ENCODE measurements at places on chromosomes 7 and 10.

DNA sequence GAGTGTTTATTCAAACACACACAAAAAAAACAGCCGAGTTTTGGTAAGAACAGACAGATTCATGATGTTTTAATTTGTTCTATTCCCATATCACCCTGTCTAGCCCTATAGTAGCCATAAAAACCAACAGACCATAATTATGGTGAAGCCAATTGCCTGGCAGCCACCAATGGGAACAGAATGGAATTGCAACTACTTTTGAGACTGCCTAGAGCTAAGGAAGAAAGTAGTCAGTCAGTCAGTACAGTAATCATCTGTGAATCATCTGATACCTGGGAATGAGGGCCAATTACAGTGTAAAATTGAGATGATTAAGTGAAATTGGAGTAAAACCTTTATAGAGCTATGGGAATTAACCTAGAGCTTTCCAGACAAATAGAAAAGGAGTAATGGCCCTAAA, 952.7 kb upstream of the KCND2 start:
- DNase-seq = no peak

GRCh38 chr7:4286351-4286750, 395.7 kb upstream of the FOXK1 start:
- no peak for DNase-seq

DNA sequence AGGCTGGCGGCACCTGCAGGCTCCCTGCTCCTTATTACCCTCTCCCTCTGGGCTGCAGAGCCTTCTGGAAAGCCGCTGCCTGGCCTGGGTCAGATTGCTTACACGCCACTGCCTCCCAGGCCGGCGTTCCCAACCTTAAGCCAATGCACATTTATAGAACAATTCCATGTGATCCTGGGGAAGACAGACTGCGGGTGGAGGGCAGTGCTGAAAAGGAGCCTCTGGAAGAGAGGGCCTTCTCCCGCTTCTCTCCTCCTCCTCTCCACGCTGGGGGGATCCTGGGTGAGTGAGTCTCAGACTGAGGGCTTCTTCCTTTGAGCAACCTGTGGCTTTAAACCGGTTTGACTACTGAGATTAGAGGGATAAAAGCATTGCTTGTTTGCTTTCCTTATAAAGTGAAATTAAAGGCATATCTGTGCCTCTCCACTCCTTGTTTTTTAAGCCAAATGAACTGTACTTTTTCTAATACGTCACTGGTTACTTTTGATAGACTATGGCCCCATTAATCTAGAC, 5.5 kb downstream of the TACC2 start:
- DNase-seq = no peak

DNA sequence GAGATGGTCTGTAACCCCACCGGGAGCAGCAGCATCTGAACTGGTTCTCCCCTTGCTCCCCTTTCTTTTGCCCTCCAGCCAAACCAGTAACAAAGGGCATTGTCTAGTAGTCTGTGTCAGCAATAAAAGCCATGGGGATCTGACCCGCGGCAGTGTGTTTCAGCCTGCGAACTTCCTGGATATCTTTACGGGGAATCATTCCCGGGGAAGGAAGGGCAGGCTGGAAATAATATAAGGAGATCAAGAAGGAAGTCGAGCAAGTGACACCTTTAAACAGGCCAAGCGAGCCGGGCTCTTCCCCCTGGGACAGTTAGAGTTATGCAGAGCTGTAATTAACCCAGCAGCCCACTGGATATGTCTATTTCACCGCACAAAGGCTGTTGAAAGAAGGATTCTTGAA, 661.2 kb upstream of the GALNT17 start:
- DNase-seq = no peak

GRCh38 chr7:100965723-100966541, 3.4 kb upstream of the MUC12 start:
- peak; percentile 69 for DNase-seq

DNA sequence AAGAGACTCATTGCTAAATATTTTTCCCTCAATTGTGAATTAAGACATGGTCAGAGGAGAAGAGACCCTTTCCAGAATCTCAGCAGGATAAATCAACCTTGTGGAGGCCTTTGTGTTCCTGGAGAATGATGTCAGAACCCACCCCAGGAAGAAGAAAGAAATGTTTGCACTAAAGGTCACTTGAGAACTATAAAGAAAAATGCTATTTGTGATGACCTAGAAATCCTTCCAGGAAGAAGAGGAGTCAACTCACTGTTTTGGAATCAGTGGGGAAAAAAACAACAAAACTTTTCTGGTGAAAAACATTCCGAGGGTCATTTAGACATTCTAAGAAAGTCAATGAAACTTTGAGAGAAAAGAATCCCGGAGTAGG, 129.1 kb upstream of the ANKRD1 start:
- no peak for DNase-seq

DNA sequence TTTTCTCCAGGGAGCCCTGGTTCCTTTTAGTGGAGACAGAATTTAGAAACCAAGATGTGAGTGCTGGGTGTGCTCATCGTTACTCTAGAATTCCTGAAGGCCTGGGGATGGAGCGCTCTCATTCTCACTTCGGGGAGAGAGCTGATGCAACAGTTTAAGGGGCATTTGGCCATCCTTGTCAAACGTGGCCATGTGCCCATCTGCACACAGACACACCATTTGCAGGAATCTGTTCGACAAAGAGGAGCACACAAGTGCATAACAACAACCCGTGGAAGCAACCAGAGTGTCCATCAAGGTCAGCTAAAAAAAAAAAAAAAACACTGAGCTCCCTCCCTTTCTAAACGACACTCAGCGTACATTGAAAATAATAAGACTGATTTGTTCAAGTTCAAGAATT, 23.0 kb upstream of the RET start:
- DNase-seq = no peak

DNA sequence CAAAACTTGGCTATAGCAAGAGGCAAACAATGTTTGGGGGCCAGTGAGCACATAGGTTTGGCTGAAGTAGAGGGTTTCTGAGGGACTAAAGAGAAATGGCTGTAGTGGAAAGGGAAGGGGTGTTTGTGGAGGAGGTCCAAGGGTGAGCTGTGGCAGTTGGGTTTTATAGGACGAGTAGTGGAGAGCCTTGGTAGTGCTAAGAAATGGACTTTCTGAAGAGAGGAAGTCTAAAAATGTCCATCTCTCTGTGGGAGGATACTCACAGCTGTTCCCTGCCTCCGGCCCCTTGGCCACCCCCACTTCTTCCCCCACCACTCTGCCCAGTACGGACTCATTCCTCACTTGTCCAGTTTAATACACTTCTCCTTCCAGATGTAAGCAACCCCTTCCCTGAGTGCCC, 64.3 kb downstream of the ZNF22 start:
- DNase-seq = no peak

DNA sequence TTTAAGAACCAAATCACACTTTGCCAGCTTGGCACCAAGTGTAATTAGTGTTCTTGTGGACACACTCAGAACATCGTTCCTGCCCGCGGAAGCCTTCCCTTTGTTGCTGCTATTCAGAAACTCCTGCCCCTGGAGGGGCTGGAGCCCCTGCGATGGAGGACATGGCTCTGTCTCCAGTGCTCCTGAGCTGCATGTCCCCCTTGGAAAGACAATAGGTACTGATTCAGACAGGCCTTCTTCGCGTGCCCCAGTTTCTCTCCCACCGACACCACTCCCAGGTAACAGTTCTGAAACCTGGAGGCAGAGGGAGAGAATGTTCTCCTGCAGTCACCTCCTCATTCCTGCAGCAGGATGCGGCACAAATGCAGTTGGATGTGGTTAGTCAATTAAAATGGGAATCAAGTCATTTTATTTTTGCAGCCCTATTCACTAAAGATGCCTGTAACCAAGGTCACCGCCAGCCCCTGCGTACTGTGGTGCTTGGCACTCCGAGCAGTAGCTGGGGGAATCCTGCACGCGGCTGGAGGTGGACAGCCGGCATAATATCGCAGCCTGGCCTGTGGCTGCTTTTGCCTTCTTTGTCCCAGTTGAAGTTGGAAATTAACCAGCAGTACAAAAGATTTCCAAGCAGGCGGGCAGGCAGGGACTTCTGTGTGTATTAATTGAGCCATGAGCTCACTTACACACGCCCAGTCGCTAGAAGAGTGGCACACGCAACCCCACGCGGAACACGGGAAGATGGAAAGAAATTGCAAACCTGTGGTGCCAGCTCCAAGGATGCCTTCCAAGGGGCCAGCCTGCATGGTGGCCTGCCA, 205.7 kb downstream of the EBF3 start:
- no peak for DNase-seq

DNA sequence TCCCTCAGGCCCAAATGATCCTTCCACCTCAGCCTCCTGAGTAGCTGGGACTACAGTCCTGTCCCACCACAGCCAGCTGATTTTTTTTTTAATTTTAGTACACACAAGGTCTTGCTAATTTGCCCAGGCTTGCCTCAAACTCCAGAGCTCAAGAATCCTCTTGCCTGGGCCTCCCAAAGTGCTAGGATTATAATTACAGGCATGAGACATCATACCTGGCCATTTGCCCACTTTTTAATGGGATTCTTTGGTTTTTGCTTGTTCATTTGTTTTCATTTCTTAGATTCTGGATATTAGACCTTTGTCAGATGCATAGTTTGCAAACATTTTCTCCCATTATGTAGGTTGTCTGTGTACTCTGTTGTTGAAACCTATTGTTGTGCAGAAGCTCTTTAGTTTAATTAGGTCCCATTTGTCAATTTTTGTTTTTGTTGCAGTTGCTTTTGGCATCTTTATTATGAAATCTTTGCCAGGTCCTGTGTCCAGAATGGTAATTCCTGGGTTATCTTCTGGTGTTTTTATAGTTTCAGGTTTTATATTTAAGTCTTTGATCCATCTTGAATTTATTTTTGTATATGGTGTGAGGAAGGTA, 95.2 kb downstream of the GLCCI1 start:
- no peak for DNase-seq

DNA sequence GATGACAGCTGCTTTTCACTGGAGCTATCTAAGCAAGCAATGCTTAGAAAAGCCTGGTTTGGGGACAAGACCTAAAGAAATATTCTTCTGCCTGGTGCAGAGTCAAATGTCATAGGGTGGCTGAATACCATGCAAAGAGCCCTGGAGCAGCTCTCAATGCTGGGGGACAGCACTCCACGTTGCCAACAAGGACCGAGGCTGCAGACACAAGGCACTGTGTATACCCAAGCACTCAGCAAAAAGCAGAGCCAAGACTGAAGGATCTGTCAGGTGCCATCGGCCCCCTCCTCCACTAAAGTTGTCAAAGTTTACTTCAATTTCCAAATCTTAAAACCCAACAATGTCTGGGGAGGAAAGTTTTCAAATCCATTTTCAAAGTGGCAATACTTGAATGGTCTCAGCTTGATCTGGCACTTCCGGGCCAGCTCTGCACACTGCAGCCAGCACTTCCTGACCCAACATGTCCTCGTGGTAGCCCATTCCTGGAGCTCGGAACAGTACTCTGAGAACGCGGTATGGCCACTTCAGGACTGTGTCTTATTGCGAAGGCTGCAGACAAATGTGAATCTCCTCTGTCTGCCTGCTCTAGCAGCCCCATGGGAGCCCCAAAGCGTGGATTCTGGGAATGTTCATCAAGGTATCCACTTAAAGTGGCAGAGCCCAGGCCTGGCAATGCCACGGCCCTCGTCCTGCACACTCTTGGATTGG, 191.8 kb downstream of the TNS3 start:
- DNase-seq = no peak

- no peak for DNase-seq
Measured at GRCh38 chr7:101824440-101824839, 7.0 kb downstream of the CUX1 start.

DNA sequence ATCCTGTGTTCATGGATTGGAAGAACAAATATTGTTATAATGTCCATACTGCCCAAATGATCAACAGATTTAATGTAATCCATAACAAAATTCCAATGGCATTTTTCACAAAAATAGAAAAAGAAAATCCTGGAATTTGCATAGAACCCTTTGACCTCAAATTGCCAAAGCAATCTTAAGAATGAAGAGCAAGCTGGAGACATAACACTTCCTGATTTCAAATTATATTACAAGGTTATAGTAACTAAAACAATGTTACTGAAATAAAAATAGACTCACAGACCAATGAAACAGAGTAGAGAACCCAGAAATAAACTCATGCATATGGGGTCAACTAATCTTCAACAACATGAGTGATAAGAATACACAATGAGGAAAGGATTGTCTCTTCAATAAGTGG, 302.5 kb downstream of the PHTF2 start:
- DNase-seq = no peak

GRCh38 chr10:61271127-61271780, 181.9 kb downstream of the TMEM26 start:
- no peak for DNase-seq

Measured in activated CD8-positive, alpha-beta memory T cell treated with anti-CD3 and anti-CD28 coated beads for 1 hour (primary cell).